Endothelial cell of umbilical vein (primary cell): ENCODE measurements at places on chromosomes 2 and 18. TPM values are rescaled to one million over a fixed set of nuclear protein-coding genes. Genes with fewer than 3 reads are reported as not detected.

SAG gene
- not detected in 2 replicates for total RNA-seq

DNA sequence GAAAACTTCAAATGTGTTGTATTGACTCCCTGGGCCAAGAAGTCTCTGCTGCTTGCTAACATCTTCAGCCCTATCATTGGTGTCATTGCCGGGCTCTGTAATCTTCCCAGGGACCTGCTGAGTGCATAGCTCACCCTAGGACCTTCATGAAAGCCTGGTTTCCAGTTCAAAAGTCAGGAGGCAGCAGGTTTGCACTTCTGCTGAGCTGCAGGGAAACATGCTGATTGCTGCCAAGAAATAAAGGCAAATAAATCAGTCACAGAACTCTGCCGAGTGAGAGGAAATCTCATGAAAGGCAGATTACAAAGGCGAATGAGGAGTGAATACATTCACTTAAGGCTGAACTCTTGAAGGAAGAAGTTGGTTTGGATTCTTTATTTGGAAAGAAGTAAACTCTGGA lies 1947.6 kb upstream of the CELF4 start:
- H3K27ac ChIP-seq: no peak overlapping the region
- DNase-seq: peak; percentile 48
- H3K4me3 ChIP-seq: no peak overlapping the region
- H3K36me3 ChIP-seq: no peaks in the 10 kb centered on the region

DNA sequence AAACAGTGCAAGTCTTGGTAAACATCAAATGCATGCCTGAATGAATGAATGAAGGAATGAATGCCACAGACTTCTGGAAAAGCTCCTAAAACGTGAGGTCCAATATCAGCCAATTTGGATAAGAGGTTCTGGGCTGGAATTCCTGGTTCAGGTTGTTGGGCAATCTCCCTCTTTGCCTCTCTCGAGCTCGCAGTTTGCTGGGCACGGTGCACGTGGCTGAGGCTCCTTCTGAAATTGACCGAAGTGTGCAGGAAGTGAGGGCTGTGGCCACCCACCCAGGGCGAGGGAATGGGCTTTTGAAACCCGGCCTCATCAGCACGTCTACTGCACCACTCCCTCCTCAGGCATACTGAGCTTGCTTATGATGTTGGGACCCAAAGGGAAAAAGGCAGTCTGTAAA lies 288.8 kb upstream of the HS6ST1 start:
- H3K36me3 ChIP-seq: no peaks in the 10 kb centered on the region
- no peak overlapping the region for H3K4me3 ChIP-seq
- H3K27ac ChIP-seq: no peak overlapping the region
- no peak for DNase-seq
- H3K4me1 ChIP-seq: no peaks in the 10 kb centered on the region

PCARE gene
- total RNA-seq: not detected in 2 replicates

- DNase-seq: no peak
- no peak overlapping the region for H3K27ac ChIP-seq
- H3K4me3 ChIP-seq: no peak overlapping the region
- H3K27me3 ChIP-seq: no peaks in the 10 kb centered on the region
Measured at GRCh38 chr18:71958605-71959004, 585.5 kb downstream of the CBLN2 start.

DNA sequence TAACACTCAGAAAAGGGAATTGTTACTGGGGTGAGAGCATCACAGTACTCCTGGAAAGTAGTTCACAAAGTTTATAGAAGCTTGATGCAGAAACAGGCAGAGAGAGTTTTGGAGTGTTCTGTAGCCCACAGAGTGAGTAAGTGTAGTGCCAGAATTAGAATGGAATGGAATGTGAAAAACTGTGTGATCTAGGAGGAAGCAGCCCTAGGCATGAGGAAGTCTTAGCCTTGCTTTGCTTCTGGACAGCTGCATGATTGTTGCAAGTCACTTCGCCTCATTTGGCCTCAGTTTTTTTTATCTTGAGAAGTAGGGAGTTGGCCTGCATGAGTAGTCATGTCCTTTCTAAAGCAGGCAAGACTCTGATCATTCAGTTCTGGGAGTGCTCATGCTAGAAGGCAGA lies 10.9 kb downstream of the SERPINB12 start:
- no peaks in the 10 kb centered on the region for H3K4me1 ChIP-seq
- no peaks in the 10 kb centered on the region for H3K36me3 ChIP-seq
- no peaks in the 10 kb centered on the region for H3K27me3 ChIP-seq
- no peak overlapping the region for H3K4me3 ChIP-seq

DNA sequence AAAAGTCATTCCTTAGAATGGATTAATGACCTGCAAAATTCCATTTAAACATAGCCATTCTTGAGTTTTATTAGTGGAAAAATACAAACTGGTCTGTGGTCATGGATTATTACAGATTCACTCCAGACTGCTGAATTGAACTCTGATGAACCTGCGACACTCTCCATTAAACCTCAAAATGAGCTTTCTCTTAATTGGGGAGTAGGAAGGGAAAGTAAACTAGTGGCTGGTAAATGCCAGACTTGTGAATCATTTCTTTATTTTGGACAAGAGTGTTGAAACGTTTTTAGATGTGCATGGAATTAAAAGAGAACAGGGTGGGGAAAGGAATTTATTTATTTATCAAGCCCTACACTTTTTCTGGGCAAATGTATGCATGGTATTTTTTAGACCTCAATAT lies 321.2 kb upstream of the FANCL start:
- no peak for DNase-seq
- H3K27me3 ChIP-seq: peaks cover 4% of the 10 kb centered on the region
- no peak overlapping the region for H3K4me3 ChIP-seq

DNA sequence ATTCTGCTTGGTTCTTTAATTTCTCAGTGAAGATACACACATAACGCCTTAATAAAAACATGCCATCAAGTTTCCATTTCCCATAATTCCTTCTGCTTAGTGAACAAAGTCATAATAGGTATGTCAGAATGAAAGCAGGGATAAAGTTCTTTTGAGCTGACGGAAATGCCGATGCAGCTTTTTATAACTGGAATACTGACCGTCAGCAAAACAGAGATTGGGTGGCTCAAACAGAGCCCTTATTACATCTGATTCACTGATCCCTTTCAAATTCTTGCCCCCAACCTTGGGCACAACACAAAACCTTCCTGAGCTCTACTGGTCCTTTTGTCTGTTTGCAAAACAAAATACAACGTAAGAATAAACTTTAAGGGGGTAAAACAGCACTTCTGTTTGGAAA lies 140.4 kb downstream of the CDH2 start:
- no peak overlapping the region for H3K4me3 ChIP-seq
- no peaks in the 10 kb centered on the region for H3K36me3 ChIP-seq
- peaks cover 19% of the 10 kb centered on the region for H3K4me1 ChIP-seq
- DNase-seq: no peak
- H3K27ac ChIP-seq: no peak overlapping the region
- H3K27me3 ChIP-seq: no peaks in the 10 kb centered on the region

- no peak overlapping the region for H3K27ac ChIP-seq
- H3K4me3 ChIP-seq: no peak overlapping the region
- no peaks in the 10 kb centered on the region for H3K36me3 ChIP-seq
- no peaks in the 10 kb centered on the region for H3K4me1 ChIP-seq
- DNase-seq: no peak
Measured at GRCh38 chr2:3147651-3148530, 229.7 kb downstream of the EIPR1 start.

C2orf66 gene
- 0.27 and 0.39 TPM in 2 replicates for total RNA-seq

DNA sequence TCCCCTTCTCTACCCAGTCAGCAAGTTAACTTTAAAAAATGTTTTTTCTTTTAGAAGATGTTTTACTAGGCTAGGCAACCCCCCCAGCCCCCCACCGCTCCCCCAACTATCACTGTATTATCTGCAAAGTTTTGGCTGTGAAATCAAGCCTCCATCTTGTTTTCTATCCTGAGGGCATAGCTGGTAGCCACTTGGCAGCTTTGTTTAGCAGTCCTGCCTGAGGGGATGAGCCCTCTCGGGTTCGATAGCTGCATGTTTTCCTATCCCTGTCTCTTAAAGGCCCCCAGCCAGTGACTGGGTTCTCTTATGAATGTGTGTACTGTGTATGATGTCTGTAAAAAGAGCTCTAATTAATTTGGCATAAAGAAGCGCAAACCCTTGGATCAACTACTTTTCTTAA lies 43.4 kb downstream of the MRO start:
- no peak overlapping the region for H3K27ac ChIP-seq
- no peaks in the 10 kb centered on the region for H3K36me3 ChIP-seq

DNA sequence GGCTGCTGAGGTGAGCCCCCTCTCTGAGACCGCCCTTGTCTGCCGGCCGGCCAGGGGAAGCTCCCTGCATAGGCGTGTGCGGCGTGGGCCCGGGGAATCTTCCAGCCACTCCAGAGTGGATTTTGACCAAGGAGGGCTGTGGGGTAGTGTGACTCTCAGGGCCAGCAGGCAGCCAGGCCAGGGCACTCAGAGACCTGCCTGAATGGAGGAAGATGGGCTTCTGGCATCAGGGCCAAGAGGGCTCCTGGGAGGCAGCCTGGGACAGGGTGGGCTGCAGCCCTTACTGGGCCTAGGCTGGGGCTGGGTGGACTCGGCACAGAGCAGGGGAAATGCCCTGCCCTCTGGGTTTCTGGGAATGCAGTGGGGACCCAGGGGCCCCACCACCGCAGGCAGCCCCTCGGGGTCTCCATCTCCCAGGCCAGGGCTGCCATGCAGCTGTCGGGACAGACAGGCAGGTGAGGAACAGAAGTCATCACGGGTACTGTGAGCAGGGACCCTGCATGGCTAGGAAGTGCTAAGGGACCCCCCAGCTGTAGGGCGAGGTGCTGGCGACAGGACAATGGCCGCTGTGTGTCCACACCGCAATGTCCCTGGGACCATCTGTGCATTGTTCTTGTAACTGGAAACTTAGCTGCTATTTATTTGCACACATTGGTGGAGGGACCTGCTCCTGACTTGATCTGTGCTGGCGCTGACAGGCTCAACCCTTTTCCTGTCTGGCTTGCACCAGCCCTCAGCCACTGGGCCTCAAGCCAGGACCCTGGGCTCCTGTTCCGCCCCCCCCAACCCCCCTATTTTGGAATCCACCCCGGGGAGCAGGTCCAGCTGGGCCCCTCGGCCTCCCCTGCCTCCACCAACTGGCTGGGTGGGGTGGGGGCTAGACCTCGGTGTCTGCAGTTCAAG lies 4.1 kb downstream of the PDCD1 start:
- H3K36me3 ChIP-seq: no peaks in the 10 kb centered on the region
- no peaks in the 10 kb centered on the region for H3K27me3 ChIP-seq
- no peaks in the 10 kb centered on the region for H3K4me1 ChIP-seq
- DNase-seq: no peak

POTEI gene
- total RNA-seq: 0.13 and 0.16 TPM in 2 replicates

GRCh38 chr2:239691720-239692119 lies 290.9 kb upstream of the HDAC4 start:
- no peaks in the 10 kb centered on the region for H3K36me3 ChIP-seq
- no peak for DNase-seq
- no peak overlapping the region for H3K27ac ChIP-seq
- no peak overlapping the region for H3K4me3 ChIP-seq
- no peaks in the 10 kb centered on the region for H3K4me1 ChIP-seq

CCDC141 gene
- total RNA-seq: not detected in 2 replicates

PKP4 gene
- 55.1 and 68.5 TPM in 2 replicates for total RNA-seq

- no peaks in the 10 kb centered on the region for H3K4me1 ChIP-seq
- H3K4me3 ChIP-seq: no peak overlapping the region
- H3K27ac ChIP-seq: no peak overlapping the region
- no peaks in the 10 kb centered on the region for H3K27me3 ChIP-seq
- H3K36me3 ChIP-seq: no peaks in the 10 kb centered on the region
Measured at GRCh38 chr18:22525883-22526282, 108.2 kb upstream of the CTAGE1 start.

DNA sequence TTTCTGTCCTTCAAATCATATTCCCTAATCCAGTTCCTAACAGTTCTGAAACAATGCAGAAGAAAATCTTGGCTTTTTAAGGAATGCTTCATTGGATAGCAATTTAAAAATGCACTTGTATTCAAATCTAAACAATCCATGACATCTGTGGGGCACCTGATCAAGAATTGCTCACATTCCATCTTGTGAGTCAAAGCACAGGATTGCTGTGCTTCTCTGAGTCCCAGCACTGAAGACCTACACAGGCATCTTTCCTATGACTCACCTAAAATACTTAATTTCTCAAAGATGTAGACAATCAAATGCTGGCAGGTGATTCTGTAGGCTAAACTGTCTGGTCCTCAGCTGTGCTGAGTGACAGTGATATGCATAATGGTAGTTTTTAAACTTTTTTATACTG lies 10.1 kb upstream of the ATP8B1 start:
- no peaks in the 10 kb centered on the region for H3K36me3 ChIP-seq
- peak overlapping the region; percentile 91 for H3K27ac ChIP-seq
- DNase-seq: peak; percentile 84
- H3K4me3 ChIP-seq: no peak overlapping the region

GRCh38 chr2:60496956-60497355 lies 56.5 kb downstream of the BCL11A start:
- H3K27ac ChIP-seq: no peak overlapping the region
- H3K27me3 ChIP-seq: no peaks in the 10 kb centered on the region
- no peak overlapping the region for H3K4me3 ChIP-seq
- no peaks in the 10 kb centered on the region for H3K36me3 ChIP-seq
- H3K4me1 ChIP-seq: no peaks in the 10 kb centered on the region

- no peak overlapping the region for H3K27ac ChIP-seq
- no peaks in the 10 kb centered on the region for H3K36me3 ChIP-seq
- H3K4me1 ChIP-seq: peaks cover 8% of the 10 kb centered on the region
- H3K27me3 ChIP-seq: peaks cover 3% of the 10 kb centered on the region
Measured at GRCh38 chr2:199988151-199988550, 32.8 kb downstream of the MAIP1 start.

DNA sequence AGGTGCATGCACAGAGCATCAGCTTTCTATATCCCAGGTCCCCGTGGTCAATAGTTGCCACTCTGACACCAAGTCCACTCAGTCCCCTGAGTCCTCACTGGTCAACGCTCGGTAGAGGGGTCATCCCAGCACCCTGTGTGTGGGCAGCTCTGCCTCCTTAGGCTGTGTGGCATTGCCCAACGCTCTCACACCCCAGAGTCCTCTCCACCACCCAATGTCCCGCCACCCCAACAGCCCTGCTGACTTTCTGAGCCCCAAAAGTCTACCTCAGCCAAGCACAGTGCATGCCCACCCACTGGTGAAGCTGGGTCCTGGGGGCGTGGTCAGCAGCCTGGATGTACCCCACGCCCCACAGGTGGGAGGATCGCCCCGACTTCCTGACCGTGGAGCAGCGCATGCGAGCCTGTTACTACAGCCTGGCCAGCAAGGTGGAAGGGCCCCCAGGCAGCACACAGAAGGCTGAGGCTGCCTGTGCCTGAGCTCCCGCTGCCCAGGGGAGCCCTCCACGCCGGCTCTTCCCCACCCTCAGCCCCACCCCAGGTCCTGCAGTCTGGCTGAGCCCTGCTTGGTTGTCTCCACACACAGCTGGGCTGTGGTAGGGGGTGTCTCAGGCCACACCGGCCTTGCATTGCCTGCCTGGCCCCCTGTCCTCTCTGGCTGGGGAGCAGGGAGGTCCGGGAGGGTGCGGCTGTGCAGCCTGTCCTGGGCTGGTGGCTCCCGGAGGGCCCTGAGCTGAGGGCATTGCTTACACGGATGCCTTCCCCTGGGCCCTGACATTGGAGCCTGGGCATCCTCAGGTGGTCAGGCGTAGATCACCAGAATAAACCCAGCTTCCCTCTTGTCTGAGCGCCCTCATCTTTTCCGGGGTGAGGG lies 25.9 kb downstream of the ZAP70 start:
- H3K27ac ChIP-seq: no peak overlapping the region
- no peaks in the 10 kb centered on the region for H3K27me3 ChIP-seq
- H3K36me3 ChIP-seq: no peaks in the 10 kb centered on the region
- H3K4me3 ChIP-seq: no peak overlapping the region

GPC1 gene
- 23.9 and 31.1 TPM in 2 replicates for total RNA-seq

- no peak overlapping the region for H3K4me3 ChIP-seq
- H3K27me3 ChIP-seq: no peaks in the 10 kb centered on the region
- no peaks in the 10 kb centered on the region for H3K4me1 ChIP-seq
Measured at GRCh38 chr2:80070587-80070986, 234.0 kb downstream of the LRRTM1 start.

NETO1 gene
- total RNA-seq: not detected in 2 replicates

- no peaks in the 10 kb centered on the region for H3K27me3 ChIP-seq
- no peaks in the 10 kb centered on the region for H3K4me1 ChIP-seq
- H3K27ac ChIP-seq: no peak overlapping the region
- H3K4me3 ChIP-seq: no peak overlapping the region
- no peaks in the 10 kb centered on the region for H3K36me3 ChIP-seq
Measured at GRCh38 chr2:67646714-67647333, 249.7 kb downstream of the ETAA1 start.
